ENCODE measurements at places on chromosomes 6 and 20. TPM values are rescaled to one million over a fixed set of nuclear protein-coding genes. Genes with fewer than 3 reads are reported as not detected.

GRCh38 chr20:35953387-35954199 lies 709 bp downstream of the SCAND1 start:
- peak; percentile 61 for DNase-seq

The SLC18B1 gene
- 23.0 TPM for polyA plus RNA-seq

The RCAN2 gene
- polyA plus RNA-seq: 2.7 TPM

The ZSCAN31 gene
- polyA plus RNA-seq: 12.0 TPM

GRCh38 chr6:137849181-137849980 lies 17.7 kb upstream of the TNFAIP3 start:
- DNase-seq: no peak

DNA sequence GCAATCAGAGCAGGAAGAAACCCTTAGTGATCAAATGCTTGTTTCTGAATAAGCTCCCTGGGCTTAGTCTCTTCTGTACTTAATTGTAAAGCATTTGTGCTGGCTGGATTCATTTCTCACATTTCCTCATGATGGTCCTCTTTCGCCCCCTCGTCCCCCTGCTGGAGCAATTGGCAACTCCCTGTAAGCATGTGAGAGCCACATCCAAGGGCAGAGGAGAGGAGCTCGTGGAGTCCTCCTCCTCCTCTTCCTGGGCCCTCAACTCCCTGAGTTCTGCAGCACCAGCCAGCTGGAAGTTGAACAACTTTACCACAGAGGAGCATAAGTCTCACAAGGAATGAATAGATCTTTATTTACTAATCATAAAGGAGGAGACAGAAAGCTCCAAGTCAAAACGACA lies 12.6 kb downstream of the ANKEF1 start:
- no peak for DNase-seq

The RIMS4 gene
- 5.0 TPM for polyA plus RNA-seq

- no peak for DNase-seq
Observed at GRCh38 chr6:27275025-27275956, 27.8 kb downstream of the PRSS16 start.

DNA sequence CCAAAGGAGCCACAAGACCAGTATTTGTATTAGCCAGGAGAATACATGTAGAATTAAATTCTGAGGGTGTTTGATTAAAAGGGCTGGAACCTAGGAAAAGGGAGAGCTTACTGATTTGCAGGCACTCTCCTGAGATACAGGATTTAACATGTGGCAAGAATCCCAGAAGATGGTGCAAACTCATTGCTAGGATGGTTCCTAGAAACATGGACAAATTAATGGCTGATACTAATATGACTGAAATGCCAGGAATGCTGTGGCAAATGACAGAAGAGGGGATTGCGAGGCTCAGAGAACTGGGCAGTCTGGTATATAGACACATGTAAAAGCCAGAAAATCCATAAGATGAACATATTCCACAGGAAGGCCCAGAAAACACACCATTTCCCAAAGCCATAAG lies 118.1 kb downstream of the RWDD2A start:
- DNase-seq: no peak

Measured in left lung (tissue), 14 donors.